ENCODE measurements at places on chromosomes 6 and 20.

DNA sequence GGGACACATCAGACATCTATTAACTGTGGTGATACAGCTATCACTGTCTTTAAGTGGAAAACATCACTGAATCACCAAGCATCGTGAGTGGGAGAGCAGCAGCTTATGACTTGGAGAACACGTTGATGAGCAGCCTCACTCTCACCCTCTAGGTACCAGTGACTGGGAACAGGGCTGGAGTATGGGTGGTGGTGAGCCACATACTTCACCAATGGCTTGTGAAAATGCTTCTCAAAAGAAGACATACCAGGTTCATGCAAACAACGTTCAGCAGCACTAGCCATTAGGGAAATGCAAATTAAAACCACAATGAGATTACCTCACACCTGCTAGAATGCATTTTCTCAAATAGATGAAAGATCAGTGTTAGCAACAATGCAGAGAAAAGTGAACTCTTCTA is 25.3 kb downstream of the SNX5 start:
- peak; percentile 42 for DNase-seq

GRCh38 chr6:19210849-19211590 is 626.1 kb upstream of the ID4 start:
- DNase-seq: peak; percentile 6

GRCh38 chr6:13548500-13549210 is 25.7 kb upstream of the SIRT5 start:
- DNase-seq: peak; percentile 35

GRCh38 chr6:156953479-156954146 is 176.4 kb downstream of the ARID1B start:
- no peak for DNase-seq

DNA sequence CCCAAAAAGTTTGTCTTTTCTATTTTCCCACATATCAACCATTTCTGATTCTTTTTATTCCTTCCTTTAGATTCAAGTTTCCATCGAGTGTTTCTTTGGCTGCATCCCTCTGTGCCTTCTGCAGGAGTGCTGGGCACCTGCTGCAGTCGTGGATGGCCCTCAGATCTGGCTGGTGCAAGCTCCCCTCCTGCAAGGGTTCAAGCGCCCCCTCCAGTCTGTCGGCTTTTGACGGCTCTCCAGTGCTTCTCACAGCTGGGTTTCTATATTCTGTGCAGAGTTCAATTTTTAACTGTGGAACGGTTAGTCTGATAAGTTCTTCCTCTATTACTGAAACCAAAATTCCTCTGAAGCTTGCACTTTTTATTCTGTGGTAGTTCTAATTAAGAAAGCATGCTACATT is 132.1 kb downstream of the HUS1B start:
- DNase-seq: no peak
